ENCODE measurements at places on chromosomes 3 and 15. TPM values are rescaled to one million over a fixed set of nuclear protein-coding genes. Genes with fewer than 3 reads are reported as not detected.

- DNase-seq, result no peak
Observed at GRCh38 chr3:39130693-39131265, 22.6 kb downstream of the CSRNP1 start.

- DNase-seq, result no peak
Observed at GRCh38 chr15:81410318-81410753, 36.3 kb upstream of the TMC3 start.

DNA sequence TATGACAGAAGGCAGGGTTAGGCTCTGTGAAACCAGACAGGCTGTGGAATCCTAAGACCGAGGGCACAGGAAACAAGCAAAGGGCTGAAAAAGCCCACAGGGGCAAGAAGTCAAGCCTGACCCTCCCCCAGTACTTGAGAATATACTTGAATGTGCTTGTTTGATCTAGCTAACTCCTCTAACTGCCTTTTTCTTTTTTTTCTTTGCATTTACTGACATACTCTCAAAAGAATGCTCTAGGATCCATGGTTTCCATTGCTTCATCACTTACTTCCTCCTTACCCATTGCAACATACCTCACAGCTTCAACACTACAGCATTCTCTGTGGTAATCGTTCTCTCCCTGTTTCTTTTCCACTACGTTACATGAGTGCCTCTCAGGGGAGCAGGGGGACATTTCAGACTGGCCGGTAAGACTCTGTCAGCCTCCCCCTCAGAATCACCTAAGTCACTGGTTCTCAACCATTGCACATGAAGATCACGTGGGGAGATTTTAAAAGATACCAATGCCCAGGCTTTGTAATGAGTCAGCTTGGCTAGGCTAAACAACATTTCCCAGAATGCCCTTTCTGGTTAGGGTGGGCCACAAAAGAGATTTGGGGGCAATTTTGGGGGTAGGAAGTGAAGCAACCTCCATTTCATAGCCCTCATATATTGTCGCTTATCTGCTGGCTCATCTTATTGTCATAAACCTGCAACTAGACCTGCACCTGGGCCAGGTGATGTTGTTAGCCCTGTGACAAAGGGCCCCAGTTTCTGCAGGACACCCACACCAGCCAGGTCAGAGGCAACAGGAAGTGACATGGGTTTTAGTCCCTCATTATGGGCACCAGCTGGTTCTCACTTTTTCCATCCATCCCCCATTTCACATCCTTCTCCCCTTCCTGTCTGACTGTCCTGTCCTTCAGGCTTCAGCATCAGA lies 24.6 kb upstream of the RSL24D1 start:
- DNase-seq, result no peak

Gene C3orf49
- not detected for polyA plus RNA-seq

Gene FBXL22
- polyA plus RNA-seq, result 1.0 TPM

DNA sequence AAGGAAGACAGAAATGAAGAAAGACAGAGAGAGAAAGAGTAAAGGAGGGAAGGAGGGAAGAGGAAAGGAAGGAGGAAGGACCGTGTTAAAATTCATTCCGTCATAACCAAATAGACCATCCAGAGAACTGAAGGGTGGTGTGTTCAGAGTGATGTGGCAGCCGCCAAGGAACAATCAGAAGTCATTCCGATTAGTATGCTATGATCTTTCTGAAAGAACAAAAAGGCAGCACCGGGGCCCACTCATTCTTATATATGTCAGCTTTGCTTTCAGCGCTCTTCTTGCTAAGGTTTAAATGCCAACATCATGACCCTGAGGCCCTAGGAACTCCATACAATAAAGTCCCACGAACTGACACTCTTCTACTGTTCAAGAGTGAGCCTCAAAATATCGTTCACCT lies 78.5 kb downstream of the CD47 start:
- DNase-seq, result no peak

GRCh38 chr3:50347187-50347813 lies 1.8 kb upstream of the ZMYND10 start:
- DNase-seq, result peak; percentile 89

GRCh38 chr3:140056047-140056446 lies 121.1 kb downstream of the CLSTN2 start:
- DNase-seq, result no peak

DNA sequence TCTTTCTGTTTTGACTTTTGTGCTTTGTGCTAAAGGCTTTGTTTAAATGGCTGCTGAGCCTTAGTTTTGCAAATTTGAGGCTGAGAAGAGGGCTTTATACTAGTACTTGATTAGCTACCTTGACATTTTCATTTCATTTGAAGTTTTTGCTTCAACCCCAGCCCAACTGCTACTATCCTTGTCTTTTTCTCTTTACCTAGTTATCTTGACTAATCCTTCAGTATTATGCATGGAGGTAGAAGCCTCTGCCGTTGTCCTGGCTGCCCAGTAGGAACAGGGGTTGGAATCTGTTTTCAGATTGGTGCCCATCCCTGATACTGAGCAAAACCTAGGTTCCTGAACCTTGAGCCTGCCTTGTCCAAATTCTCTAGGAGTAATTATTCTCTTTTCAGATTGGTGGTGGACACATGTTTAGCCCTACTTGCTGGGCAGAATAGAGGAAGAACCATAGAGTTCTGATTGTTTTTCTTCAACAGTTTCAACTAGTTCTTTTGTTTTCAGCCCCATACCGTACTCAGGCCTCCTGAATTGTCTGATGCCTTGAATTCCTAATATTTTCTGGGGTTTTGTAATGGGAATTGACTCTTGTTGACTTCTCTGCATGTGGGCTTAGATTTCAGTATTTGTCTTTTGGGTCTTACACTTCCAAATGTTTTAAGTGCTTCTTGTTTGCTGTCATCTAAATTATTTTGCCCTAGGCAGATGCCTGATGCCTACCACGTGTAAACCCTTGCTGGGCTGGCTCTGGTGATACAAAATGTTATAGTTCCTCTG lies 143.2 kb downstream of the DOCK3 start:
- no peak for DNase-seq

Gene SLC15A2
- 4.7 TPM for polyA plus RNA-seq

GRCh38 chr3:178036451-178037144 lies 499.6 kb upstream of the KCNMB2 start:
- DNase-seq, result no peak

Gene ULK3
- polyA plus RNA-seq, result 64.7 TPM

GRCh38 chr3:70726961-70727360 lies 414.5 kb upstream of the MDFIC2 start:
- DNase-seq, result no peak

Gene SAXO2
- 0.58 TPM for polyA plus RNA-seq

Gene FAM81A
- polyA plus RNA-seq, result 1.2 TPM

DNA sequence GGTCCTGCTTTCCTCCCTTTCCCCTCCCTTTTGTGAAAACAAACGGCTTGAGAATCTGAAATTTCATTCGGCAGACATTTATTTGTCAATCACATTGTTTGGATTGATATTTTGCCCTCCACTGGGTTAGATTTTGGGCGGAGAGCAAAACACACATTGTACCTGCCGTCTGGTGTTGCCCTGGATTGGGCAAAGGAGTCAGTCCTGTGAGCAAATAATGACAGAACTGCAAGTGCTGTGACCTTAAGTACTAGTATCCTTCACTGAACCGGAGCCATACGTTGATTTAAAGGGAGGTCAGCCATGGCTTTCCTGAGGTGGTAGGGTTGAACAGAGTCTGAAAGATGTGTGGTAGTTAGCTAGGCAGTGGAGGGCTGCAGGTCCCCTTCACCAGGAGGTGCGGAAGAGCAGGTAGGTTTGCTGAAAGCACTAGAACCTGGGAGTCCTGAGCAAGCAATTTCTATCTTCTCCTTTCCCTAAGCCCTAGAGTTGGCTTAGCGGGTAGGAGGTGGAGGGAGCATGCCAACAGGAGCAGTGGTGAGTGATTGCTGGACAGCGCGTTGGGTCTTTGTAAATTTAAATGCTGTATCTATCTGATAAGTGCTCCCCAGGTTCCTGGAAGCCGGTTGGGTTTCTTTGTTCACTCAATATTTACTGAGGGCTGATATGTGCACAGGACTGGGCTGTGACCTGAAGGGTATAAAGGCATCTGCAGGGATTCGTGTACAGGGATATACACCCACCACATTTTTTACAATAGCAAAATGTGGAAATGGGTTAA lies 2.0 kb downstream of the PDIA5 start:
- DNase-seq, result no peak

DNA sequence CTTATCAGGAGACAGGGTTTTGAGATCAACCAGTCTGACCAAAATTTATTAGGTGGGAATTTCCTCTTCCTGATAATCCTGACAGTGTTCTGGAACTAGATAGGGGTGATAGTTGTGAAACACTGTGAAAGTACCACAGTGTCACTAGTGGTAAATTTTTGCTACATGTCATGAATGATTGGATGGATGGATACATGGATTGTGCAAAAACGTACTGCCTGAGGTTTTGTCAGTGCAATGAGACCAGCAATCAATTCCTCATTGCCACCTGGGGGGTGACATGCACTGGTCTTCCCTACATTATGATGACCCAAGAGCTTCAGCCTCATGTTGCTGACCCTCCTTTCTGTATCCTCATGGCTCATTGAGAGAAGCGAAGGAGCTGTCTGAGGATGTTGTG lies 123.5 kb downstream of the SLCO3A1 start:
- no peak for DNase-seq

- no peak for DNase-seq
Observed at GRCh38 chr3:25281041-25281731, 146.9 kb upstream of the RARB start.

DNA sequence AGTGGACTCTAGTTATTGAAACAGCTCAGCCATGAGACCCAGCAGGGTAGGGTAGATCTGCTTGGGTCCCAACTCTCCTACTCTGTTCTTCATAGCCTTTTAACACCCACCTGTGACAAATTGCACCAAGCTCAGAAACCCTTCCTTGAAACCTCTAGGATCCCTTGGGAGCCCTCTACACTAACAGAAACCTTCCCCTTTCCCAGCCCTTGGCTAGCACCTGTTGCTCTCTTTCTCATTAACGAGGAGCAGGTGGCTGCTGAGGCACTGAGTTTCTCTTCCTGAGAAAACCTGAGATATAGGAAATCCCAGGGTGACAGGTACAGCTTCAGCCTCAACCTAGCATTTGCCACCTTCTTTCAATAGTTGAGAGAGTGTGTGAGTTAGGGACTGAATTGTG lies 88.3 kb upstream of the CLSTN2 start:
- no peak for DNase-seq

DNA sequence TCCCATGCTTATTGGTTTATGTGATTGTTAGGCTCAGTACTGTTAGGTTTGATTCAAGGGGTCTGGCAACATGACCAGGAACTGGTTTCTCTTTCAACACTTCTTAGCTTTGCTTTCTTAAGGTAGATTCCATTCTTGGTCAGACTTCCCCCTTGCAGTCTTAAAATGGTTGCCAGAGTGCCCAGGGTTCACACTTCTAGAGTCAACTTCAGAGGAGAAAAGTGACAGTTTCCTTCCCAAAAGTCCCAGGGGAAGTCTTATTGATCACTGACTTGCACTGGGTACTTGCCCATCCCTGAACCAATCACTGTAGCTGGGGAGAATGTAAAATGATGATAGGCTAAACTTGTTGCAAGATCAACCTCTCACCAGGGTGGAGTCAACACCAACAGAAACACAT lies 14.1 kb downstream of the MGLL start:
- DNase-seq, result no peak

GRCh38 chr3:171335559-171335958 lies 124.6 kb downstream of the TNIK start:
- DNase-seq, result no peak

Gene CLASP2
- polyA plus RNA-seq, result 11.5 TPM

Gene SLCO2A1
- 5.4 TPM for polyA plus RNA-seq

Gene ZNF609
- polyA plus RNA-seq, result 6.9 TPM

Gene TF
- 15.5 TPM for polyA plus RNA-seq

Gene PATL2
- polyA plus RNA-seq, result 35.6 TPM

- no peak for DNase-seq
Observed at GRCh38 chr15:54500330-54500729, 522.1 kb downstream of the UNC13C start.

DNA sequence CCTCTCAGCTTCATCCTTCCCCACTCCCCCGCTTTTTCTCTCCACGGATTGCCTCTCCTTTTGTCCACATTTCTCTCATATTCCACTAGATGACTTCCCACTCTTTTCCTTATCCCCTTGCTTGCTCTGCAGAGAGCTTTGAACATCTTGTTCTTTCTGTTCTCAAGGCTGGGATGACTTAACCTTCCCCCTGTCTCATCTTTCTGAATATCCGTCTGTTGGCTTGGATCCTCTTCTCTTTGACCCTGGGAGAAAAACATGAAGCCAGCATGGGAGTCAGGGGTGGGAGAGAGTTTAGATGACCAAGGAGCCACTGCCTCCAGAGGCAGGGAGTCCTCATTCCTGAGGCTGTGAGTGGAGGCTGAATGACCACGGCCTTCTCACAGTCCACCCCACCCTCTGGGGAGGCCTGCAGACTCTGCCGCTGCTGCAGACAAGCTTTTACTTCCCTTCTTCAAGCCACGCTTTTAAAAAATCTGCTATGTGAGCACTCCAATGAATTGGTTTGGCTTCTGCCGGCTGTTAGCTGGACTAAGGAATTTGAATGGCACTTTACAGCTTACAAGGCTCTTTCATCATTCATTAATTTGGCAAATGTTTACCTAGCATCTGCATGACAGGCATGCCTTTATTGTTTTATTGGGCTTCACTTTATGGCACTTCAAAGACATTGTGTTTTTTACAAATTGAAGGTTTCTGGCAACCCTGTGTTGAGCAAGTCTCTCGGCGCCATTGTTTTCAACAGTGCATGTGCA lies 111.6 kb upstream of the SLC6A6 start:
- DNase-seq, result no peak

GRCh38 chr3:98259-98654 lies 98.3 kb upstream of the CHL1 start:
- no peak for DNase-seq

DNA sequence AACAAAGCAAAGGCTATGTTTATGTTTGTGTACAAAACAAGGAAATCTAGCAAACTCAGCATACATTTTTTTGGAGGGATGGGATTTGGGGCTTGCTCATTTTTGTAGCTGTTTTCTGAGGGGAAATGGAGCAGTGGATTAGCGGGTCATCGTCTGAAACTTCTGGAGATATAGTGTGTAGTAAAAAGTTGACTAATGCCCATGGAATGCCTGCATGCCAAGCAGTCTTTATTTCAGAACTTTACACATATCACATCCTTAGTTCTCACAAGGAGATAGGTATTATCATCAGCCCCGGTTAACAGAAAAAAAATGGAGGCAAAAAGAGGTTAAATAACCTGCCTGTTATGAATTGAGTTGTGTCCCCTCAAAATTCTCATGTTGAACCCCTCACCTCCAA lies 47.1 kb downstream of the ATP13A4 start:
- no peak for DNase-seq

DNA sequence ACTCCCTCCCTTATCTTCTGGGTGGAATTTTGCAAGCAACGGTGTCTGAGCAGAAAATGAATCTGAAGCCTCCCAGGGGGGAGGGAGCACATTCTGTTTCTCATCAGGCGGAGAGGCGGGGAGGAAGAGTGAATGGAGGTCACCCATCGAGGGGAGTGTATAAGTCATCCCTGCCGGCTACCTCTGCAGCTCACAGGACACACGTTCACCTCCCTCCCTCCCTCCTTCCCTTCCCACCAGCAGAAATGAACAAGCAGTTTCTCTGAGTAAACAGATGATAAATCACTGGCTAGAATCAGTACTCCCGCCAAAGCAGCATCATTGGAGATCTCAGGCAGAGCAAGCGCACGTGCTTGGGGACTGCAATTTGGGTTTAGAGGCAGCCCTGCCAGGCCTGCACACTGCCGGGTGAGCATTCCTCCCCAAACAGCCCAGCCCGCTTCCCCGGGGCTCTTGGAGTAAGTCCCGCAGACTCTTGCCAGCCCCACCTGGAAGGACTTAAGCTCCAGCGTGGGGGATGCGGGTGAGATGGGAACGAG lies 38.3 kb downstream of the CPN2 start:
- DNase-seq, result peak; percentile 73

GRCh38 chr3:53240989-53241972 lies 14.5 kb downstream of the TKT start:
- no peak for DNase-seq
